ENCODE measurements at places on chromosomes 13 and 19. TPM values are rescaled to one million over a fixed set of nuclear protein-coding genes. Genes with fewer than 3 reads are reported as not detected.

- no peak for DNase-seq
These were observed 37.5 kb downstream of the ADPRHL1 start for GRCh38 chr13:113415825-113416224.

NEK5 gene
- not detected for total RNA-seq

FGF22 gene
- total RNA-seq: not detected

DNA sequence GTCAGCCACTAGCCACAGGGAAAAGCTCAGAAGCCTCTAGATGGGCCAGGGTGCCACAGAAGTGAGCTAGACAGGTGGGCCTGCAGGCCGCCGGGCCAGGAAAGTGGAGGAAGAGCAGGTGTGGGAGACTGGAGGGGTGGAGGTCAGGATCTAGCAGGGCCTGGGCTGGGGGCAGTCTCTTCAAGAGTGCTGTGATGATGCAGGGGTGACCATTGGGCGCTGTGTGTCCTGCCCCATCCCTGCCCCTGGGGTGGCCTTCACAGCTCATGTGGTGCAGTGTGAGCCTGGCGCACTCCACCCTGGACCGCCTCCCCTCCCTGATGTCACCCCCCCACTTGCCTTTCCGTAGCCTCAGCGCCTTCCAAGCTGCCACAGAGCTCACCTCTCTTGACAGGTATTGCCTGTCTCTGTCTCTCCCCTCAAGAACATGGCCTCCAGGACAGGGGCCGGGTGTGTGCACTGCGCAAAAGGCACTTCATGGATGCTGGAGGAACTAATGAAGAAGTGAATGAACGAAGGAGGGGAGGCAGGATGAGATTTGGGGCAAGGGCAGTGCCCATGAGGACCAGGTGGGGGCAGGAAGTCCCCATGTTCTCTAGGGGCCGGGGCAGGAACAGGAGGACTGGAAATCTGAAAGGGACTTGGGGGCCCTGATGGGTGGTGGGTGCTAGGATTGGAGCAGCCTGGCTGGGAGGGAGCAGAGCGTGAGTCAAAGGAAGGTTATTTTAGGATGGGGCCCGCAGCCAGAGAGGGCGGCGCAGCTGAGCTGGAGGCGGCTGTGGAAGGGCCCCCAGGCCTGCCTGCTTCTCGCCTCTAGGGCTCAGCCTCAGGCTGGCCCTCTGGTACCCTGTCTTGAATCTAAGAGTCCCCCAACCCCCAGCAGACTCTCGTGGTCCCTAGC, 6.6 kb downstream of the SSBP4 start:
- DNase-seq: no peak

DNA sequence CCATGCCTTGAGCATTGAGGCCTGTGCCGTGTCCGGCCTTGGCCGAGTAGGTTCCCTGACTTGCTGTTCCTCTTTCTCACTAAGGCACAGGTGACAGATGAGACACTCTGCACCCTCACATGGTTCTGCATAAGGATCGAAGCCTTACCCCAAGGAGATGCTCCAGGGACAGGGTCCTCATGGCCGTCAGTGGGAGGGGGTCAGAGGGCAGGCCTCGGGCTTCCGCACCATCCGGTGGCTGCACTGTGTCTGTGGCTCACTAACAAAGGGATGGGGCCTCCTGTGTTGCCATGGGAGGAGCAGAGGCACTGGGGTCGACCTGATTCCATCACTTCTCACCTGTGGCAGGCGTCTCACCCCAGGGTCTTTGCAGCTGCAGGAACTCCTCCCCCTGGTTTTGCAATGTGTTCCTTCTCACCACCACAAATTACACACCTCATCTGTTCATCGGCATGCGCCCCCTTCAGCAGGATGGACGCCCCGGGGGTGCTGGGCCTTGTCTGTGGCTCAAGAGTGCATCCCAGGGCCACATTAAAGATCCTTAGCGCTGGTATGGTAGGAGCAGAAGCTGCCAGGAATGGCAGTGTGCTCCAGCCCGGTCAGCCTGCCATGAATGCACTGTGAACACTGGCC, 113.3 kb upstream of the SOX1 start:
- DNase-seq: no peak

TNNI3 gene
- not detected for total RNA-seq

- no peak for DNase-seq
These were observed 1.3 kb downstream of the ISOC2 start for GRCh38 chr19:55459950-55460657.

DNA sequence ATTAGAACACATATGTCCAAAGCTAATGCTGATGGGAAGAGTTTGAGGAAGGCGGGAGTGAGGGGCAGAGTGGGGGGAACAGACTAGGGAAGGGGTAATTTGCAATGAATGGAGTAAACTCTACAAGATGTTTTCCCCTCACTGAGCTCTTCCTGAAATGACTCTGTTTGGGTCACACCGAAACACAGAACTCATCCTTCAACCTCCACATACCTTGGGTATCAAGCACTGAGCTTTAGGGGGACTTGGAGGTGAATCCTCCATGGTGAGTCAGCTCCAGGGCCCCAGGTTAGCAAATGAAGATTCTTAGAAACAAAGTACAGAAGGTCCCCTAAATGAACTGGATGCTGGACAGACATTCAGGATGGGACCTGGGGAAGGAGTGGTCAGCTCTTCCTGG, 1.3 kb upstream of the SIGLEC10 start:
- DNase-seq: no peak

LINGO3 gene
- 0.66 TPM for total RNA-seq

DNA sequence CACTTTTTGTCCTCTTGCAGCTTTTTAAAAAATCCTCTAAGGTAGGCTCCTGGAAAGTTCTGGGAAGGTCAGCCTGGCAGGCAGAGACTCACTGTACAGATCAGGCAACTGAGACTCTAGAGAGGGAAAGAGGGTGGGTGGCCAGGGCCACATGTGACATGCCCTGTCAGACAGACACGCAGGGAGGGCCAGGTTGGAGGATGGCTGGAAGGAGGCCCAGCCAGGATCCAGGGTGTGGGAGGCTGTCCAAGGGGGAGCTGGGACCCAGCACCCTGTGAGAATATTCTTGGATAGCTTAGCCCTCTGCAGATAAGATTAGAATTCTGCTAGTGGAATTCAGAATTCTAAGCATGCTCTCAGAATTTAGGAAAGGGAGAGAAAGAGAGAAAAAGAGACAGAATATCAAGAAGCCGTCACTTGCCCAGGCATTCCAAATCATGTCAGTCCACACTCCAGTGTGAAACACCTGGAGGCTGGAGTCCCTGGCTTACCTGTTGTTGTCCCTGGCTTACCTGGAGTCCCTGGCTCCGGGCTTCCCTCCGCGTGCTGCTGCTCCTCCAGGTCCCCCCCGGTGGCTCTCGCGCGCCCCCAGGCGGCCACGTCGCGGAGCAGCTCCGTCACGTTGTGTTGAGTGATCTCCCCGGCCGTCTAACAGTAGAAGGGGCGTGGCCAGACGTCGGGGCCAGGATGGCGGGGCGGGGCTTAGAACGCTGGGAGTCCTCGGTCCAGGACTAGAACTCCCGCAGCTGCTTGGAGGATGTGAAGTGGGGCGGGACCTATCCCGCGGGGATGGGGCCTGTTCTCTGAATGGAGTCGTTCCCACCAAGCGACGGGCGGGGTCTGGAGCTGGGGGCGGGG, 2.8 kb upstream of the TNNI3 start:
- DNase-seq: peak; percentile 93

DNA sequence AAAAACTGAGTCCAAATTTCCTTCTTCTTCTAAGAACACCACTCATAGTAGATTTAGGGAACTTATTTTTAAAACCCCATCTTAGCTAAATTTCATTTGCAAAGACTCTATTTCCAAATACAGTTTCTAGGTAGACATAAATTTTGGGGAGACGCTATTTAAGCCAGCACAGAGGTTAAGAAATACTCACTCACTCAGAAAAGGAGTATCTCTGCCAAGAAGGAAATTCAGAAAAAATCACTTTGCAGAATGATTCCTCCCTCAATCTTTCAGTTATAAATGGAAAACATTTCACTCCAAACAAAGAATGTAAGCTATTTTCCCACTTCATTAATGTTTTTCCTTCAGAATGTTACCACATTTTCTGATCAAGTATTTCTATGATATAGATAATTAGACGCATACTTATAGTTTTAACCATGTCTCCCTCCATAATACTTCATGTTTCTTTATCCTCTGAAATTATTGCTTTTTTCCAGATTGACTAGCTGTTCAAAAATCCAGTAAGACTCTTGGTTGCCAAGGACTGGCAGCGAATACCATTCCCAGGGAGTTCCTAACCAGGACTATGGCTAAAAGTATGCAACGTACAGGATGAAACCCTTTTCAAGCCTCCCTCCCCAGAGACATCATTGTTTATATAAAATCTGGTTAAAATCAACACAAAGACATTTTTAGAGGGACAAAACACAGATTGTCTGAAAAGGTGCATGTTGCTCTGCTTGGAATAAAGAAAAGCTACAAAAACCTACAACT, 52.5 kb upstream of the RXFP2 start:
- no peak for DNase-seq

ZNF66 gene
- 18.5 TPM for total RNA-seq

DNA sequence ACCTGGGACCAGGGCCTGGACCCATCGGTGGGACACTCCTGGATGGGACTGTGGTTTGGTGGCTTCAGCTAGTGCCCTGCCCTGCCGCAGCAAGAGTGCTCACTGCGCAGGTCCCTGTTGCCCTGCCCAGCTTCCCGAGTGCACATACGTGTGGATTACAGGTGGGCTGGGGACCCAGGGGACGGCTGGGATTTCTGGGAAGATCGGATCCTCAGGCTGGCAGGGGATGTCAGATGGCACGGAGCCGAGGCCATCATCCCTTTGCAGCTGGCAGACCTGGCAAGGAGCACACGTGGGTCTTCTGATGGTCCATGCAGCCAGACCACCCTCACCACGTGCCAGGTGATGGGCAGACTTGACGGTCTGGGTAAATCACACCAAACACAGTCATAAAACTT, 69.3 kb downstream of the CHST8 start:
- DNase-seq: no peak

ZNF486 gene
- 13.1 TPM for total RNA-seq

- DNase-seq: no peak
These were observed 441.4 kb downstream of the PCDH20 start for GRCh38 chr13:60974296-60974695.

- no peak for DNase-seq
These were observed 12.8 kb downstream of the SHC2 start for GRCh38 chr19:447816-448560.

GRCh38 chr19:18995804-18996241, 37.5 kb downstream of the SUGP2 start:
- peak; percentile 34 for DNase-seq

GRCh38 chr19:41535029-41535622, 40.8 kb upstream of the CEACAM21 start:
- no peak for DNase-seq
